Activated CD4-positive, alpha-beta T cell treated with anti-CD3 and anti-CD28 coated beads, Interleukin-2, amount 10 ng/mL, durations not matched to agents 7 days and 5 days (primary cell): ENCODE measurements at places on chromosomes 12 and 14.

- no peak for DNase-seq
Measured at GRCh38 chr12:64142784-64143183, 79.3 kb downstream of the KICS2 start.

- no peak for DNase-seq
Measured at GRCh38 chr12:129675947-129676346, 227.9 kb downstream of the TMEM132D start.

DNA sequence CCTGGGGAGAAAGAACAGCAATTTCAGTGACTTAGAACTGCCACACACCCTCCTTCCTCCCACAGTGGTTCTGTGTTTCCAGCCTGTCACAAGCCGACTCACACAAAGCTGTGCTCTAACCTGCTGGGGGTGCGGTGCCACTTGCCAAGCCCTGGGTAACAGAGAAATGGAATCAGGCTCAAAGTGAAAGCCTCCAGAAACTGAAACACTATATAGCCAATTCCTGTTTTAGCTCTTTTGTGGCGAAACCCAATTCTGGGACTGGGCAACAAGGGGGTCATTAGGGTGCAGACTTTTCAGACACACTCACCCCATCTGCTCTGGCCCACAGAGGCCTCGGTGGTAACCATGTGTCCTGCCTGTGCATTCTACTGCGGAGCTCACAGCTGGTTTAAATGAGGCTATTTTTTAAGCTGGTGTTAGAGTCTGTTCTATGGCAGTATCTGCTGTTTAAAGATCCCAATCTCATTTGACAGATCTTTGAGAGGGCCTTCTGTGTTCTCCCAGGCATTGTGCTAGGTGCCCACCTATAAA is 15.2 kb upstream of the ACTR6 start:
- peak; percentile 10 for DNase-seq

- DNase-seq: no peak
Measured at GRCh38 chr14:38384741-38385140, 128.8 kb upstream of the CLEC14A start.

DNA sequence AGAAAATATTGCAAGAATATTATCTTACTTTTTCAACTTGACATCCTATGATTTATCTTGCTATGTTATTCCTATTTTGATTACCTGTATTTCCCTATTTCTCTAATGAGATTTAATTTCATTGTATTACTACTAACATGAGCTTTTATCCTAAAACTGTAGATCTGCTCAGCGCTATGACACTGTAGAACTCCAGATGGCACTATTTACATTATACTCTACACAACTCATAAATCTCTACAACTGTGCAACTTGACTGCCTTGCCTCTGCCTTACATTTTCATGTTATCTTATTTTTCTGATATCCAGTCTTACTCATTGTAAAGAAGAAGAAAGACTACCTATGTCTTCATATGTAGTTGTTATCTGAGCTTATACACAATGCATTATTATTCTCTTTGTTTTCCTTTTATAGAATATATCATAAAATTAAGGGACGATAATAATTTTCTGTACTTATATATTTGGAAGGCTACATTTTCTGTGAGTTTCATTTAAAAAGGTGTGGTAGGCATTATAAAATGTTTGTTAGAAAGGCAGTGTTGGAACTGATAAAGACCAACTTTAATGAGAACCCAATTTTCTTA is 24.1 kb downstream of the NUP37 start:
- DNase-seq: peak; percentile 9
